ENCODE measurements at places on chromosomes 4 and X.

DNA sequence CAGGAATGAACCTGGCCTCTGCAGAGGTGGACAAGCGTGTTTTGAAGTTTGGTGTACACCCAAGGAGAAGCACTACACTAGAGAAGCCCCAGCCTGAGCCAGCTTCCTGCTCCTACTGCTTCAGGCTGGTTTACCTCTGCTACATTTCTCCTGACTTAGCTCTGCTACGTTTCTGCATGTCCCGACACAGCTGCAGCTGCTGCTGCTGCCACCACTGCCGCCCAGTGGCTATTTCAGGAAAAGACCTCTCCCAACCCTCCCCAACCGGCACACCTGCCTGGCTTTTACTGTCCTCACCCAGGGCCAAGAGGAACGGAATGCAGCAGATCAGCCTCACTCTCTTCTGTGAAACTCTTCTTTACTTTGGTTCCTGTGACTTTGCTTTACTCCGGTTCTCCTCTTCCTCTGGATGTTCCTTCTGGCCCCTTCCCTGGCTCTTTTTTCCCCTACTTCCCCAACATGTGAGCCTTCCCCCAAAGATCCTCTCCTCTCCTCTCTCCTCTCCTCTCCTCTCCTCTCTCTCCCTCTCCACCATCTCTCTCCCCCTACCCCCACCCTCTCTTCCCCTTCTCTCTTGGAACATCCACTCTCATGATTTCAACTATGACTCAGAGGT lies 3.1 kb upstream of the P2RY4 start:
- peak; percentile 49 for DNase-seq

DNA sequence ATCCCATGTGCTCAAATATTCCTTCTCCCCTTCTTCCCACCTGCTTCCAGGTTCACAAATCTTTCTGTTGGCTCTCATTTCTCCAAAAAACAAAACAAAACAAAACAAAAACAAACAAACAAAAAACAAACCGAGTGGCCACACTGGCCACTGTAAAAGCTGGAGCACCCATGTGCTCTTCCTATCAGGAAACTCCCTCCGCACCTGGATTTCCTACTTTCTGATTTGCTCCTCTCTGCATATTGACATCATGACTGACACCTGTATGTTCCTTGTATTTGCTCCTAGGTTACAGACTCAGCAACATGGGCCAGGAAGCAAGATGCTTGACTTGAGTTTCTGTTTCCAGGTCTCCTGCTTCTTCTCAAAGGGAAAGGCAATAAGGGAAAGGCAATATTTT lies 258.8 kb downstream of the GPC3 start:
- no peak for DNase-seq

- no peak for DNase-seq
Measured at GRCh38 chr4:108777388-108777787, 14.5 kb upstream of the ETNPPL start.

- peak; percentile 69 for DNase-seq
Measured at GRCh38 chr4:128288689-128289106, 1.1 kb upstream of the PGRMC2 start.

DNA sequence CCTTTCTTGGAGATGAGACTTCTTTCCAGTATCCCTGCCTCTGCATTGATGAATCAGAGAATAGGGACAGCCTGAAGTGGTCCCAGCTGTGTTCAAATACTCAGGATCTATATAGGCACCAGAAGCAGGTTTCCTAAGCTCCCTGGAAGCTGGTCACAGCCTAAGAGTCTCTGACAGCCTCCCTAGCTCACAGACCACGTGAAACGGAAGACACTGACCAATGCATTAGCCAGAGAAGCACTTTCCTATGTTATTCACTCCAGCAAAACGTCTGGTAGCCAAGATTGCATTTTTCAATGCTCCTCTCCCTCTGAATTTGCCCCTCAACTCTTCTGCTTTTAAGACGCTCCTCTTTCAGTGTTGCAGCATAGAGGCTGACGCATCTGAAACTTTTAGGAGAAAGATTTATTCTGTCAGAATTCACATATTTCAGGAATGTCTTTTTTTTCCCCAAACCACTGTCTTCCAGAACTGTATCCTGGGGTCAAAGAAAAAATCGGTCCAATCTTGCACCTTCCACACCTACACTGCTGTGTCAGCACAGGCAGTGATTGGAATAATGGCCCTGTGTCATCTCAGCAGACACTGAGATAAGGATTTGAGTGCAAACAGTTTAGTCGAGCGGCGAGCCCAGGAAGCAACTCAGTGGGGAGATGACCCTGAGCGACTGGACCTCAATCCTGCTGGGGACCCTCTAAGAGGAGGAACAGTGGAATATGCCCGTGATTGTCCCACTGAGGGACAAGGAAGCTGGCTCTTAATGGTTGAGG lies 109.4 kb downstream of the SMIM20 start:
- DNase-seq = peak; percentile 35

DNA sequence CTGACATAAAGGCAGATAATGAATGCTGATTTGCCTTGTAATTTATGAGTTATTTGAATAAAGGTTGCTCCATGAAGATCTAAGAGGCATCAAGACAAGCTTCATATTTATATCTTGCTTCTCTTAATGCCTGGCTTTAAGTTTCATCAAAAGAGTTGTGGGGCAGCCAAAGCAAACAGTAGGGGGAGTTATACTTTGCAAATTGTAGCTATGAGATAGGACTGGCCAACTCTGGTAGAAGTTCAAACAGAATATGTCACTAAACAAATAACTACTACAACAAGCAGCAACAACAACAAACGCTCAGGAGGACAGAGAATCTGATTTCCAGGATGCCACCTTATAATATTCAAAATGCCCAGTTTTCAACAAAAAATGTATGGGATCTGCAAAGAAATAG lies 69.1 kb upstream of the PLAC1 start:
- DNase-seq = peak; percentile 41

DNA sequence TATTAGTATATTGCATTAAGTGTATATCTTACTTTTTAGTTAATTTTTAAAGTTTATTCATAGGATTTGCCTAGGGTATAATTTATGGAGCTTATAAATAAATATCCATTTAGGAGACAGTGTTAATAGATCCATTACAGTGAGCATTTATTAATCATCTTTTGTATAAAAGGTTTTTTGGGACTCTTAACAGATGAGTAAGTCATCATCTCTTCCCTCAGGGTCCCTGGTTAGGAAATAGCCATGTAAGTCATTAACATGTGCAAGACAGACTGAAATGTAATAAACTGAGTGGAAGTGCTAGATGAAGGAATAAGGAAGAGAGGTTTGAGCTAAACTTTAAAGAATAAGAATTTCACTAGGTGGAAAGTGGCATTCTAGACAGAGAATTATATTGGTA lies 69.2 kb downstream of the PAQR3 start:
- no peak for DNase-seq

GRCh38 chr4:155974476-155974749 lies 20.7 kb upstream of the CTSO start:
- DNase-seq = no peak

DNA sequence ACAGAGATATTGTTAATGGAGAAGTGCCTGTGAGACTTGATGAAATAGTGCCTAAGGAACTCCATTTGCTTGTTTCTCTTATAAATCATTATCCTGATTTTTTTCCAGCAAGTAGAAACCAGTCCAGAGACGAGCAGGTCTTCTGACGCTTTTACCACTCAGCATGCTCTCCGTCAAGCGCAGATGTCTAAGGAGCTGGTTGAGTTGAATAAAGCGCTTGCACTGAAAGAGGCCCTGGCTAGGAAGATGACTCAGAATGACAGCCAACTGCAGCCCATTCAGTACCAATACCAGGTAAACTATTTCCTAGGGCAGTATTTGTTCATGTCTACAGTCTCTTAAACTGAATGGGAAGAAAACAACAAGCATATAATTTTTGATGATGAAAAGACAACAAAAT lies 63.6 kb downstream of the KIF4A start:
- no peak for DNase-seq

- no peak for DNase-seq
Measured at GRCh38 chr4:94076498-94076897, 131.2 kb upstream of the SMARCAD1 start.

GRCh38 chr4:8320386-8320750 lies 50.8 kb downstream of the HTRA3 start:
- peak; percentile 35 for DNase-seq

GRCh38 chr4:93646233-93646930 lies 182.2 kb upstream of the ATOH1 start:
- DNase-seq = no peak

DNA sequence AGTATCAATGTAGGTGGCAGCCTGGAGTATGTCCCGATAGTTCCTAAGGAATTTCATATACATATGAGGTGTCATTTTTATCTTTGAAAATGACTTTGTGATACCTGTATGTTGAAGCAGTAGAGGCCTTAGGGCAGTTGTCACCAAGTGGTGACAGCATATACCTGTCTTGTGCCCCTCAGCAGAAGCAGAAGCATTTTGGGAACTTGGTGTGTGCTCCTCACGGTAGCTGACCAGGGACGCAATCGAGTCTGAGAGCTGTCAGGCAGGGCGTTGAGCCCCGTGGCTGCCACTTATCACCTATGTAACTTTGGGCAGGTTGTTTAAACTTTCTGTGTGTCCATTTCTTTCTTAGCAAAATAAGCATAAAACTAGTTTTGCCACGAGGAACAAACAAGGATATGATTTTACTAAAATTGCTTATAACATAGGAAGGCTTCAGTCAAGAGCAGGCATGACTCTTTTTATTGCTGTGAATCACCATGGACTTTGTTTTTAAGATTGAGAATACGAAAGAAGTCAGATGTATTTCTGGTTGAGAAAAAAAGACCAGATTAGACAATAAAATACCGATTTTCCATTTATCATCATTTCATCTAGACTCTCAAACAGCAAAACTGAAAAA lies 161.5 kb downstream of the CPE start:
- no peak for DNase-seq

- peak; percentile 83 for DNase-seq
Measured at GRCh38 chr4:186920483-186920882, 196.8 kb upstream of the FAT1 start.

GRCh38 chr4:90943311-90943710 lies 816.1 kb downstream of the CCSER1 start:
- DNase-seq = peak; percentile 9

- DNase-seq = no peak
Measured at GRCh38 chr4:3784454-3785291, 18.5 kb downstream of the ADRA2C start.

GRCh38 chrX:20802036-20802435 lies 535.3 kb upstream of the RPS6KA3 start:
- DNase-seq = no peak

- no peak for DNase-seq
Measured at GRCh38 chrX:102714994-102715393, 2.7 kb downstream of the GPRASP2 start.

DNA sequence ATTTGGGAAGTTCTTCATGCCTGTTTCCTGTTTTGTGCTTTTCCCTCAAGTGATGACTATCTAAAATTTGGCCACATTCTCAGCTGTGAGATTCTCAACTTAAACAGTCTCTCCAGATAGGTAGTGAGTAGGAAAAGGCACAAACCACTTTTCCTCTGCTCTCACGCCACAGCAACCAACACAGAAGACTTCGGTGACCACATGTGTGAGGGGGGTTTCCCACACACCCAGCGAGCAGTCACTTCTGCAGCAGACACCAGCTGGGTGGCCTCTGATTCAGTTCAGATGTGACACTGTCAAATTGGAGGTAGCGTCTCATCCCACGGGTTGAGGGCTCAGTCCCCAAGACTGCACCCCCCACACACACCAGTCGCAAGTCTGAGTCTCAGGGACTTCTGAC lies 25.1 kb upstream of the CLDN34 start:
- no peak for DNase-seq

DNA sequence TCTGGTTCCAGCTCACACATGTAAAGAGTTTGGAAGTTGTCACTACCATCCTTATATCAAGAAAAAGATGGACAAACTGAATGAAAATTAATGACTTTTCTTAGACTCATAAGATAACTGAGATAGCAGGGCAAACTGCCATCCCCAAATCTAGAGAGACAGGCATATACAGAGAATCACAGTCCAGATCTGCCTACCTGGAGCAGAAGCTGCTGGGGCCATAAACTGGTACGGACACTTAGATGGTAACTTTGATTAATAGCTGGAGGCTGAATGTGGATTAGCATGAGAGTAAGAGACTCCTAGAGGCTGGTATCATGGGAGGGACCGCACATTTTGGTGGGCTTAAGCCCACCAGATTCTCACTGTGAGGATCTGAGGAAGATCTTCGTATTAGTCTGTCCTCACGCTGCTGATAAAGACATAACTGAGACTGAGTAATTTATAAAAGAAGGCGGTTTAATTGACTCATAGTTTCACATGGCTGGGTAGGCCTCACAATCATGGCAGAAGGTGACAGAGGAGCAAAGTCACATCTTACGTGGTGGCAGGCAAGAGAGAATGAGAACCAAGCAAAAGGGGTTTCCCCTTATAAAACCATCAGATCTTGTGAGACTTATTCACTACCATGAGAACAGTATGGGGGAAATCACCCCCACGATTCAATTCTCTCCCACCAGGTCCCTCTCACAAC lies 10.8 kb upstream of the POLA1 start:
- DNase-seq = no peak

DNA sequence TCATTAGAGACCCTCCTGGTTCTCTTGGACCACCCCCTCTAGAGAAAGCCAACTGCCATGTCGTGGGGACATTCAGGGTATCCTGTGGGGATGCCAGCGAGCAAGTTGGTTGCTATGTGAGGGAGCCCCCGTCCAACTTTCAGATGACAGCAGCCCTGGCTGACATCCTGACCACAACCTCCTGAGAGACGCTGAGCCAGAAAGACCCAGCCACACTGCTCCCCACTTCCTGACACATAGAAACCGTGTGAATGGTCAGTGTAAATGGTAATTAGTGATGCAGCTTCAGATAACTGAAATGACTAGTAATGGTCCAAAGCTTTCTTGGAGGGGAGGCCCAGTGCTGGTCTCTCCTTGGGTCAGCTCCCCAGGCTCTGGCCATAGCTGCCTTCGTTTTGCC lies 10.8 kb downstream of the CLCN4 start:
- no peak for DNase-seq

DNA sequence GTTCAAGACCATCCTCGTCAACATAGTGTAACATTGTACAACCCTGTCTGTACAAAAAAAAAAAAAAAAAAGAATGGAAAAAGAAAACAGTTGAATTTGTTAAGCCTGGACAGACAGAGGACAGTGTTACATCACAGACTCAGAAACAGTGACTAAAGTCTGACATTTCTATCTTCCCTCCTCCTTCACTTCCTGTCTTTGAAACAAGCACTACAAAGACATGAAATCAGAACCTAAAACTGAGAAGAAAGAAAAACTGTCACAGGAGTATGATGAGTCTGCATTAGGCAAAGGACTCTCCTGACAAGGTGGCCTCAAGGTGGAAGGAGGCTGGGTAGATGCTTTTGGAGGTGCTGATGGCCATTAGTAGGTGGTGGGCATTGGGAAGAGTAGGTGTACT lies 126.7 kb downstream of the RBM47 start:
- no peak for DNase-seq

DNA sequence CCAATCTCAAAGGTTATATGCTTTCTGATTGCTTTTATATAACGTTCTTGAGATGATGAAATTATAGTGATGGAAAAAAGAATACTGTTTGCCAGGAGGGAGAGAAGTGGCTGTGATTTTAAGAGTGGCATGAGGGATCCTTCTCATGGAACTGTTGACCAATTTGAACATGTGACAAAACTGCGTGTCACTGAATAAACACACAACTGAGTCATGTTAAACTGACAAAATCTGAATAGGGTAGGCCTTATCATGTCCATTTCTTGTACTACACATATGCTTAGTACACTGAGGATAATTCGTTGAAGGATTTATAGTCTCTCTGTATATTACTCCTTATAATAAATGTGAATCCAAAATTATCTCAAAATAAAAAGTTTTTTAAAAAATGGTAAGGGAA lies 22.2 kb upstream of the HSPA4L start:
- DNase-seq = no peak

GRCh38 chrX:142977128-142977914 lies 48.4 kb upstream of the SPANXN4 start:
- DNase-seq = no peak

- DNase-seq = peak; percentile 36
Measured at GRCh38 chr4:967113-968104, 6.0 kb downstream of the DGKQ start.

Data from choroid plexus epithelial cell (primary cell).